CD4-positive, alpha-beta T cell treated with Interleukin-21 for 1 hour (primary cell): ENCODE measurements at places on chromosomes 2 and 18.

DNA sequence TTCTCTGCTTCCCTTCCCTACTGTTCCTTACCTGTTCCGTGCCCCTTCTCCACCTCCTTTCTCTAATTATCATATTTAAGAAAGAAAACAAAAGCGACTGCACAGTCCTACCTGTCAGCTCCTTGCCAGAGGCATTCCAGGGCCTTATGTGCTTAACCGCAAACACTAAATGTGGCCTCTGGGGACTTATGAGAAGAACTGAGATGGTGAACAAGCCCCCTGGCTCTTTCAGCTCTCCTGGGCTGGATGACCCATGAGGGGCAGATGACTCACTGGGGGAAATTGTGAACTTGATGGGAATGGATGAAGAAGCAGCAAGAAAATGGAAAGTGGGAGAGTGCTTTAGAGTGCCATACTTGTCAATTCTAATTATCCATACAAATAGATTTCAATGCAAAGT is 106.3 kb upstream of the LYPD1 start:
- no peak for DNase-seq

GRCh38 chr2:74186038-74186437 is 7.4 kb upstream of the MOB1A start:
- peak; percentile 64 for DNase-seq

GRCh38 chr18:67232406-67232805 is 284.1 kb downstream of the DSEL start:
- DNase-seq = no peak

GRCh38 chr2:28160986-28161425 is 231.7 kb upstream of the FOSL2 start:
- no peak for DNase-seq

DNA sequence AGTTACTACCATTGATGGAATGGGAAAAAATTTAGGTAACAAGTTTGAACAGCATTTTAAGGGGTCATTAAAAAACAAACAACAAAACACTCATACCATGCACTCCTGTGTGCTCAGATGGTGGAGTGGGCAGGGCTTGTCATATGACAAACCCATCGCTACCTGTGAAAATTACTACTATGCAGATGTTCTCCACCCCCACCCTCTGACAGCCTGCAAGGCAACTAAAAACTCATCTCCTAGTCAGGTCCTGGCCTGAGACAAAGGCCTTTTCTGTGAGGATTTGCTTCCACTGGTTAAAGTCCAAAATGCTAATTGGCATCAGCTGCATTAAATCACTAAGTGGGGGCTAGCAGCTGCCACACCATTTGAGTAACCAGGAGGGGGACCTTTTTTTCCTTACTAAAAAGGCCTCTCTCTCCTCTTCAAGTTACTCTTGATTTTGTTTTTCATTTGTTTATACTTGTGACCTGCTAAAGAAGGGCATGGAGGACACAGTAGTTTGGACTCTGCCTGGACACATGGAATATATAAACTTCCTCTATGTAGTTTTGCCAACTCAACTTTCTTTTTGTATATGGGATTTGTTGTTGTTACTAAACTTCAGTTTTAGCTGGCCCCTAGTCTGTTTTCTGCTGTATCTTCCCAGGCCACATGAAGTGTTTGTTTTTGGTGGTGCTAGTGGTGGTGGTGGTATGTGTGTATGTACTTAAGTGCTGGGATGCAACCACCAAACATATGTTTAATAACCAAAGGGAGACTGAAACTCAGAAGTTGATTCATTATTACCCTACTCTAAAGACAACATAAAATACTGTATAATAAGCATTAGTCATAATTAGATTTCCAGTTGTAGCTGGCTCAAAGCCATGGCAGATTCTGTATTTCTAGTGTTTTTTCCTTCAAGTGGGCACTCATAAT is 121.3 kb downstream of the MAP4K4 start:
- DNase-seq = no peak

GRCh38 chr2:218505754-218506371 is 62.3 kb downstream of the USP37 start:
- DNase-seq = no peak

DNA sequence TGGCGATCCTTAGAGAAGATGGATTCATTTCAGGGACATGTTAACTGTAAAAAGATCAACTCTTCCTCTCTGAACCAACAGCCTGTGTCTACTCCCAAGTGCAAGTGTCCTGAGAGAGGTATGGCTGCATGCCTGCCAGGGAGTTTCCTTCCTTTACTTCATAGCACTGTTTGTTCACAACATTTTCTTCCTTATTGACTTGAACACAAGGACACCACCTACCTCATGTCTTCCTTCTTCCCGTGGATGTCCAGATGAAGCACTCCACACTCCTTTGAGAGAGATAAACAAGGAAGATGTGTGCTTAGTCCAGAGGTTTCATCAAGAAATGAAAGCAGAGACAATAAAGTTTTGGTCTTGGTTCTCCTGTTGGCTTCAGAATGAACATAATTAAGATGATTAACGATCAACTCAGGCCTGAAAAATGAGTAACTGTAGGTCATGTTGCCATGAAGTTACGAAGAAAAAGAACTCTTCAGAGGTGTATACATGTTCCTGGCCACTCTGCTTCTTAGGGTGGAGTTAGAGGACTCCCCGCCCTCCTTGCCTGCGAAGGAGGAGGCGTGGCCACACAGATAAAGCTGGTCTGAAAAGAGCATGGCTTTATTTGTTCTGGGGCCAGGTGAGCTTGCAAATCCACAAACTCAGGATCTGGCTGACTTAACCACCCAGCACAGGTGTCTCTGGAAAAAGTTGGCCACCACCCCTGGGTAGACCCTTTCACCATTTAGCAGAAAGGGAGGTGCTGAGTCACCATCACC is 155.0 kb upstream of the KCTD1 start:
- no peak for DNase-seq

GRCh38 chr2:238847841-238848690 is at the start of gene TWIST2:
Gene TWIST2 (plus strand): TSS chr2:238848085. CDS start chr2:238848216, 131 bp downstream.
- DNase-seq = no peak

DNA sequence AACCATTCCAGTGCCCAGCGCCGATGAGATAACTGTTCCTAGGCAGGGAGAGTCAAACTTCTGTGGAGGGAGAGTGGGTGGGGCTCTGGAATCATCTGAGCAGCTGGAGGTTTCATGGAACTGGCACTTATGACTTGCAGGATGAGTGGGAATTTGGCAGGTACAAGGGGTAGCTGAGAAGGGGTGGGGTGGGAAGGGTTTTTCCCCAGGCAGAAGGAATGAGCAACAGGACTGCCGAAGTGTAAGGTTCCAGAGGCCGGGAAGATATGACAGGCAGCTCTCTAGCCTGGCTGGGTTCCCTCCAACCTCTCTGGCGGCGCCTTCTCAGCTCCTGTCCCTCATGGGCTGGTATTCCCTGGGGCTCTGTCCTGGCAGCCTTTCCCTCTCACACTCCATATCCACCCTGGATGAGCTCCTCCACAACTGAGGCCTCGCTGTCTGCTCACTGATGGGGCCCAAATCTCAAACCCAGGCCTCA is 2.5 kb upstream of the TET3 start:
- no peak for DNase-seq

- no peak for DNase-seq
Measured at GRCh38 chr2:46256563-46257142, 40.6 kb upstream of the EPAS1 start.
